ENCODE measurements at places on chromosomes 16 and 17.

- no peak for DNase-seq
Measured at GRCh38 chr17:37650419-37651003, 7.3 kb upstream of the DDX52 start.

DNA sequence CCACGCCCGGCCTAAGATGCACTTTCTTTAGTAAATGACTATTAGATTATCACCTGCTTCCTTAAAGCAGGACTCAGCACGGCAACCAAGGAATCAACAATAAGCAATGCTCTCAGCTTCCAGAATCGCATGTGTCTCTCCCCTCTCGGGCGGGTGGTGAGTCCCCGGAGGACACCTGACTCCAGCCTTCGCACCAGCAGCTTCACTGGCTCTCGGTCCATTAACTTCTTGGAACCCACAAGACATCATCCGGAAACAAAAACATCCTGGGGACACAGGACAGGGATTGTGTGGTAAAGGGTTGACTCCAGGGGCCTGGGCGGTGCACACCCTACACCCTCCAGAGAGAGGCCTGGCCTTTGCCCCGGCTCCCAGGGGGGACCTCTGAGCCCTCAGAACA is 22.7 kb downstream of the UTS2R start:
- DNase-seq = no peak

DNA sequence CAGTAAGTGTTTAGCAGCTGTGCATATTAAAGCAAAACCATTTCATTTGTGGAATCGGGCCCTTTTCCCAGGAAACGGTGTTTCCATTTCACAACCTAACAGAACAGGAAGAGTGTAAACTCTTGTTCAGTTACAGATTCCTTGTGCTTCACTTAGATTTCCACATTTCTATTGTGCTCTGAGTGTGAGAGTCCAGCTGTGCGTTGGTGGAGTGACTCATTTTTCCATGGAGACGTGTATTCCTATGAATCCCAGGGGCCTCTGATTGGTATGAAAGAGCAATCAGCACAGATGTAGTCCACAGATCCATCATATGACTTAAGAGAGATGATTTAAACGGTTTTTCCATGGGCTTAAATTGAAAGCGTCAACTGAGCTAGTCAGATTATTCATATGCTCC is 13.3 kb upstream of the CAVIN1 start:
- DNase-seq = no peak

GRCh38 chr17:42946812-42947211 is 17.4 kb downstream of the AARSD1 start:
- no peak for DNase-seq

DNA sequence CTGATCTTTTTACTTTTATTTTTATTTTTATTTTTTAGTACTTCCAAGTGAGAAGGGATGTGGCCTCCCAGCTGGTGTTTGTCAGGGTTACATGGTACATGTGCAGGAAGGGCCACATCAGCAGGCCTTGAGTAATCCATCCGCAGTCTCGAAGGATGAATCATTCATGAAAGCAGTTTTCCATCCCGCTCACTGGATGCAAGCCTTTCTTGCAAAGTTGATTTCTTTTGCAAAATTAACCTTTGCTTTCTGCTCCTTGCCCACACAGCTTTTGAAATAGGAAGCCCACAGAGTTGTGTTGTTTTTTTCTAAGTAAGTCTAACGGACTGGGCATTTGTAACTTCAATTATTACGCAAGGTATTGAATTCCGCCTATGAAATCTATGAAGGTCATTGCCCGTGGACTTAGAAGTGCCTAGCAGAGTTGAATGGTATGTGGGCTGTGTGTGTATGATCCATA is 157.4 kb downstream of the PRKCA start:
- DNase-seq = no peak

GRCh38 chr16:84881702-84882521 is 62.1 kb downstream of the CRISPLD2 start:
- no peak for DNase-seq

- no peak for DNase-seq
Measured at GRCh38 chr16:57672416-57672815, 4.3 kb downstream of the ADGRG3 start.

DNA sequence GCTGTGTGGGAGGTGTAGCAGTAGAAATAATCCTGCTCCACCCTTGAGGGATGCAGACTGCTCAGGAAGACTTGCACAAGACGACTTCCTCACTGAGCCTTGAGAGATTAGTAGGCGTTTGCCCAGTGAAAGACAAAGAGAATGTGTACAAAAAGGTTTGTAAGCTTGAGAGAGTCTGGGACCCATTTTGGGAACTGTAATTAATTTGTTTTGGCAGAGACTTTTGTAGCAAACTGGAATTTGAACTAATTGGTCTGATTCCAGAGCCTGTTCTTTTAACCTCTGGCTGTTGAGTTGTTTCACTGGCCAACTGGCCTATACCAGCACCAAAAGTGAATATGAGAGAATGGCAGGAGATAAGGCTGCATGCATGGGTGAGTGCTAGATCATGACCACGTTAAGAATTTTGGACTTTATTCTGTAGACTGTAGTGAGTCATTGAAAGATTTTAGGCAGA is 75.5 kb downstream of the AATF start:
- DNase-seq = no peak

- DNase-seq = no peak
Measured at GRCh38 chr17:61353615-61354014, 46.0 kb upstream of the TBX2 start.

GRCh38 chr17:4946312-4946976 is 1.9 kb downstream of the PFN1 start:
- no peak for DNase-seq

GRCh38 chr16:67486805-67487204 is 3.5 kb upstream of the AGRP start:
- DNase-seq = no peak

Measured in activated CD4-positive, alpha-beta T cell treated with anti-CD3 and anti-CD28 coated beads for 4 hours (primary cell).